CD4-positive, alpha-beta T cell treated with Interleukin-17A for 4 hours (primary cell): ENCODE measurements at places on chromosomes 6 and 20.

DNA sequence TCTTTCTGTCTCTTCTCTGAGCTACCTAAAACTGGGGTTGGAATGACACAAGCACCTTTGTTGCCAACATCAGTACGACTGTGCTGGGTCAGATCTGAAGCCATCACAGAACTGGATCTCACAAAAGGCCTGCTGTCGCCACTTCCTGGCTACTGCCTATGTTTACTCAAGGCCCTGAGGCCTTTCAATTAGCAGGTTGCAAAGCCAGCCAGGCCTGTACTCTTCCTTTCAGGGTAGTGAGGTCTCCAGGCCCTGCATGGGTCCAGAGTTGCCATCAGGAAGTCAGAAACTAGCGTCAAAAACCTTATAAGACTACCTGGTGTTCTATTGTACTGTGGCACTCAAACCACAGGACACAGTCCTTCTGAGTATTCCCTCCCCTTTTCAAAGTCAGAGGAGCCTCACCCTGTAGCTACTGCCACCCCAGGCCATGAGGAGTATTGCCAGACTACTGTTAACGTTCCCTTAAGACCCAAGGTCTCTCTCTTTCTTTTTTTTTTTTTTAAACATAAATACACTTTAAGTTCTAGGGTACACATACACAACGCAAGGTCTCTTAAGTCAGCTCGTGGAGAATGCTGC is 937.4 kb upstream of the GJE1 start:
- no peak for DNase-seq

DNA sequence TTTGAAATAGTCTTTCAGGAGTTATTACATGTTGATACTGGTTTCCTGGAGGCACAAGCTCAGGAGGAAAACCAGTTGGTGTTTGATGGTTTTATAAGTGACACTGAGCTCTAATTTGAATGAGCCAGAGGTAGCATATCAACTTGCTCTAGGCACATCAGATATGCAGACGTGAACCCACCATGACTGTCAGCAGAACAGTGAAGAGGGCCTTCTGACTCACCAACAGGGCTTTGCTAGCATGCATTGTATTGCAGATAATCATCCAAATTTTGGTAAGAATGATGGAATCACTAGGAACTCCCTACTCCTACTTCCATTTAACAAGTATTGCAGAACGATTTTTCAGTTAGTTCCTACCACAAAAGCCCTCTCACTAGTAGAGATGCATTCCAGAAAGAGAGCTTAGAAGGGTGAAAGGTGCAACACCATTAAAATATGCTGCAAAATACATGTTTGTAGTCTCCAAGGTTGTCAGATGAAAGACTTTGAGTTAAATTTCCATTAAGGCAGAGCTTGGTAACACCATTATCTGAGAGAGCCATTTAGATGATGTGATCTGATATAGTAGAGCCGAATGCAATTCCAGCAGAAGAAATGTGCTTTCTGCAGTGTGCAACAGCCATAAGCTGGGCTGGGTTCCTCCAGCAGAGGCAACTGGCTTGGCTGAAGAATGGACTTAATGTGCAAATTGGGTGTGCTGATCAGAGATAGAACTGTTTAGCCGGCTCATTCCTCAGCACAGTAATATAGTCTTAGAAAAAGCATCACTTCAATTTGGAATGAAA is 968.7 kb upstream of the ADGRB3 start:
- no peak for DNase-seq

DNA sequence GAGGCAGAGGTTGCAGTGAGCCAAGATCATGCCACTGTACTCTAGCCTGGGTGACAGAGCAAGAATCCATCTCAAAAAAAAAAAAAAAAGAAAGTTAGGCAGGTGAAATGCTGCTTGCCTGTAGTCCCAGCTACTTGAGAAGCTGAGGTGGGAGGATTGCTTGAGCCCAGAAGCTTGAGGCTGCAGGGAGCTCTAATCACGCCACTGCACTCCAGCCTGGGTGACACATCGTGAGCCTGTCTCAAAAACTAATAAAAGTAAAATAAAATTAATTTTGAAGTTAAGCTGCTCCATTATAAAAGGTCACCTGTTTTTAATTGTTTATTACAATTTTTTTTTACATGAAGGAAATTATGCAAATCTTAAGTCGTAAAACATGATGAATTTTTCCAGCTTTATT is 23.2 kb upstream of the SAMHD1 start:
- DNase-seq: peak; percentile 47

DNA sequence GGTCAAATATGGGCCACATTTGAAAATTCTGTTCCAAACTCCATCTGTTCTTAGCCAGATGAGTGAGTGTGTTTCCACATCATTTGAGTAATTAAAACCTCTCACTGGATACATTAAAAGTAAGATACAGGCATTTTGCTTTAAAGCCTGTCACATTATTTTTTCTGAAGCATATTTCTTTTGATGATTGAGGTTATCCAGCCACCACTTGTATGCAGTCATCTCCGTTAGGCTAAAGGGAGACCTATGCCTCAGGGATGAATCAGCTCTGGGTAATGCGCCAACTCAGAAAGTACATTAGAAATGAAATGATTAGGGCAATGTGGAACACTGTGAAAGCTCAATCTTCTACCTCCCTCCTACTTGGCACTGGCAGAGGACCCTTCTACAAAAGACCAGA is 90.7 kb downstream of the SNAP25 start:
- no peak for DNase-seq

DNA sequence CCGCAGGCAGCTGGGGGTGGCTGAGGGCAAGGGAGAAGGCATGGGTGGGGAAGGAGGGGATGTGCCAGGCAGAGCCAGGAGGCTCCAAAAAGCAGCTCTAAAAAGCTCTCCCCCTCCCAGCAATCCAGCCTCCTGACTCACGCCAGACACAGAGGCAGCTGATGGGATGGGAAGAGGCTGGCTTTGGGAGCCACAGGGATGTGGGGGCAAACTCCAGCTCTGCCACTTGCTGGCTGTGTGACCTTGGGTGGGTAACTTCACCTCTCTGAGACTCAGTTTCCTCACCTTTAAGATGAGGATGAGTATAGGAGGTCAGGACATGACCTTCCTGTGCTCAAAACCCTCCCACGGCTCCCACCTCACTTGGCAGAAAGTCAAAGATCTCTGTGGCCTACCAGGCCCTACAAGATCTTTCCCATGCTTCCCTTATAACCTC is 148.9 kb downstream of the CEBPB start:
- no peak for DNase-seq

- no peak for DNase-seq
Observed at GRCh38 chr6:118501099-118501498, 47.0 kb upstream of the PLN start.

DNA sequence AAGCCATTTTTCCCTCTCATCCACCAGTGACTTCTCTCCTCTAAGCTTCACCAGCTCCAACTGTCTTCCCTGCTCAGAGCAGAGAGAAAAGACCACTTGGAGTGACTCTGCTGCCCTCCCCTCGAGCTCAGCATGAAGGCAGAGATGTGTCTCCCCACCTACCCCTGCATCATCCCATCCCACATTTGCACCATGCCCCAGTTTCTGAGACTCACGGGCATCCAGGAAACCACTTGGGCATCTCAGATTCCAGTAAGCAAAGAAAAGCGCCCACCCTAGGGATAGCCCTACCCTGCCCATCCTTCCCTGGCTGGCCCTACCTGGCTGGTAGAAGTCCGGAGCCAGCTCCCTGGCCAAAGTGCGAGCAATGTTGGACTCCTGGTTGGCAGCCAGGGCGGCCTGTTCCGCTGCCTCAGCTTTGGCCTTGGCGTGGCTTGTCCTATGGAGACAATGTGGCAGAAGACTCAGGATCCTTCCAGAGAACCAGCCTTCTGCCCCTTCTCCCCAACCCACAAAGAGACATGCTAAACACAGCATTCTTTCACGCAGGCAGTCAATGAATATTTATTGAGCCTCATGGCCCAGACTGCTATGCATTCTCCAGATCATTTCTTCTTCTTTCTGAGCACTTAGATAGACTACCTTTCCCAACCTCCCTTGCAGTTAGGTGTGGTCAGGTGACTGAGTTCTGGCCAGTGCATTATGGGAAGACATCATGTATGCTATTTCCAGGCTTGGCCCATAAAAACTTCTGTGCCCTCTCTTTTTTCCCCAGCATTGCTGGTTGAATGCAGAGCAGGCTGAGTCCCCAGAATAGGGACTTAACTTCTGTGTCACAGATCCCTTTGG is 68.6 kb downstream of the JPH2 start:
- DNase-seq: no peak

DNA sequence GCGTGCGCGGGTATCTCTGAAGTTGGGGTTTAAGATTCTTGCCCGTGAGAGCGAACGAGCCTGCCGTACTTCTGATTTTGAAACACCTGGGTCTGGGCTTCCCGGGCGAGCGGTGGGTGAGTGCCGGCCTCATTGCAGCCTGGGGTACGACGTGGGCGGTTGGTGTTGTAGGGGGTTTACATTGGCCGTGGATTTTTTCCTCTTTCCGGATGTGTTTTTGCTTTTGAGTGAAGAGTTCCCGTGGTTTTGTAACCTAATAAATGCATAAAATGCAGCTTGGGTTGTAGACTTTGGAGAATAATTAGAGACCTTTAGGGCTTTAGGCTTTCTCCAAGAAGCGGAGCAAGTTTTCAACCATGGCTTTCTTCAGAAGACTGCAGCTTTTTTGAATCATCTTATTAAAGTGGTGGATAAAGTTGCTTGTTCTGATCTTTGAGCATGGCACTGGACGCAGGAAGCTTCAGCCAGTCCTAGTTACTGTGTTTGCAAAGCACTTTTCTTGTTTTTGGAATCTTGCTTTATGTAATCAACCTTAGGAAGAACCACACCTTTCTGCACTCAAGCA is 314 bp downstream of the FARS2 start:
- no peak for DNase-seq

GRCh38 chr6:138540468-138540867 is 41.2 kb upstream of the NHSL1 start:
- DNase-seq: no peak

GRCh38 chr20:19758501-19759331 is 658 bp downstream of the RIN2 start:
- no peak for DNase-seq

DNA sequence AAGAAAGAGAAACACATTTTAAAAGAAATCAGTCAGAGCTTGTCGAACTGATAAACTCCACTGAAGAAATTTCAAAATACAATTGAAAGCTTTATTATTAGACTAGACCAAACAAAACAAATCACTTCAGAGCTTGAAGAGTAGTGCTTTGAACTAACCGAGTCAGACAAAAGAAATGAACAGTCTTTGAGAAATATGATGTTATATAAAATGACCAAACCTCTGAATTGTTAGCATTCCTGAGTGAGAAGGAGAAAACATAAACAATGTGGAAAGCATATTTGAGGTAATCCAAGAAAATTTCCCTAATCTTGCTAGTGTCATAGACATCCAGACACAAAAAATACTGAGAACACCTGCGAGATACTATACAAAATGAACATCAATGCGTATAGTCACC is 13.2 kb upstream of the CST4 start:
- no peak for DNase-seq

- no peak for DNase-seq
Observed at GRCh38 chr6:140879946-140880345, 1252.8 kb upstream of the GJE1 start.

- DNase-seq: no peak
Observed at GRCh38 chr6:21523652-21524051, 69.9 kb upstream of the SOX4 start.

DNA sequence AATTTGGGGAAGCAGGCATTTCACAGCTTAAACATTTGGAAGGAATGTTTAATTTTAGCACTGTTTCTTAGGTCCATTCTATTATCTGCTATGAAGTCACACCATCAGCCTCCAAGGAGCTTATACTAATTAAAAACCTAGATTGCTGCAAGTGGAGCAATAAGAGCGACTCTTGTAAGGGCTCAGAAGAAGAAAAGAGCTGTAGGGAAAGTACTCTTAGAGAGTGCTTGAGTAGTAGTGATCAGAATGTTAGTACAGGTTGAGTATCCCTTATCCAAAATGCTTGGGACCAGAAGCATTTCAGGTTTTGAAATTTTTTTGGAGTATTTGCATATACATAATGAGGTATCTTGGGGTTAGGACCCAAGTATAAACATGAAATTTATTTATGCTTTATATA is 285.3 kb downstream of the UBE3D start:
- no peak for DNase-seq

GRCh38 chr20:4613184-4613583 is 108.5 kb upstream of the PRND start:
- DNase-seq: no peak

- peak; percentile 12 for DNase-seq
Observed at GRCh38 chr20:22339091-22339881, 245.1 kb downstream of the FOXA2 start.

DNA sequence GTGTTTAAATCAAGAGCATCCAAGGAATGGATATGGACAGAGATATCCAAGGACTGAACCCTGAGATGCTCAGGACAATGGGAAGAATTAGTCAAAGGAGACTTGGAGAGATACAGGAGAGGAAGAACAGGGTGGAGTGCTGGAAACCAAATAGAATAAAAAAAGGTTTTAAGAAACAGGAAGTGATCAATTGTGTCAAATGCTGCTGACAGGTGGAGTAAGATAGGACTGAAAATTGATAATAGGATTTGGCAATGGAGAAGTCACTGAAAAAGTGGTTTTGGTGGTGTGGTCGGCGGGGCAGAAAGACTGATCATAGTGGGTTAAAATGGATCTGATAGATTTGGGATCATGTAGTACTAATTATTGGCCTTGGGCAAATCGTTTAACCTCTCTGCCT is 37.9 kb upstream of the PNRC1 start:
- no peak for DNase-seq
